ENCODE measurements at places on chromosomes 7 and 10.
A peak's percentile ranks its signal among the peaks of the same experiment; 100 is the strongest.

DNA sequence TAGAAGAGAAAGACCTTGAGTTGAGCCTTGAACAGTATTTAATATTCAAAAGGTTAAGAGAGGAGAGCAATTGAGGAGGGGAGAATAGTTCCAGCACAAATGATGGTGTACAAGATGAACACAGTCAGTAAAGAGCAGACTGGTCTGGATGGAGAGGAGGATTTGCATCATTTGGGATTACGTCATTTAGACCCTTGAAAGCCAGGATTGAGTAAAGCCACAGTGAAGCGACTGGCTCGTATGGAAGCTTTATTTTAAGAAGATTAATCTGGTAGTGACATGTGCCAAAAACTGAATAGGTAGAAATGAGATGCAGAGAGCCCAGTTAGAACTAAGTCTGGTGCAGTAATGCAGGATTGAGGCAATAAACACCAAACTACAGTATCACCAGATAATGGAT lies 52.6 kb downstream of the TRUB1 start:
- DNase-seq: no peak

DNA sequence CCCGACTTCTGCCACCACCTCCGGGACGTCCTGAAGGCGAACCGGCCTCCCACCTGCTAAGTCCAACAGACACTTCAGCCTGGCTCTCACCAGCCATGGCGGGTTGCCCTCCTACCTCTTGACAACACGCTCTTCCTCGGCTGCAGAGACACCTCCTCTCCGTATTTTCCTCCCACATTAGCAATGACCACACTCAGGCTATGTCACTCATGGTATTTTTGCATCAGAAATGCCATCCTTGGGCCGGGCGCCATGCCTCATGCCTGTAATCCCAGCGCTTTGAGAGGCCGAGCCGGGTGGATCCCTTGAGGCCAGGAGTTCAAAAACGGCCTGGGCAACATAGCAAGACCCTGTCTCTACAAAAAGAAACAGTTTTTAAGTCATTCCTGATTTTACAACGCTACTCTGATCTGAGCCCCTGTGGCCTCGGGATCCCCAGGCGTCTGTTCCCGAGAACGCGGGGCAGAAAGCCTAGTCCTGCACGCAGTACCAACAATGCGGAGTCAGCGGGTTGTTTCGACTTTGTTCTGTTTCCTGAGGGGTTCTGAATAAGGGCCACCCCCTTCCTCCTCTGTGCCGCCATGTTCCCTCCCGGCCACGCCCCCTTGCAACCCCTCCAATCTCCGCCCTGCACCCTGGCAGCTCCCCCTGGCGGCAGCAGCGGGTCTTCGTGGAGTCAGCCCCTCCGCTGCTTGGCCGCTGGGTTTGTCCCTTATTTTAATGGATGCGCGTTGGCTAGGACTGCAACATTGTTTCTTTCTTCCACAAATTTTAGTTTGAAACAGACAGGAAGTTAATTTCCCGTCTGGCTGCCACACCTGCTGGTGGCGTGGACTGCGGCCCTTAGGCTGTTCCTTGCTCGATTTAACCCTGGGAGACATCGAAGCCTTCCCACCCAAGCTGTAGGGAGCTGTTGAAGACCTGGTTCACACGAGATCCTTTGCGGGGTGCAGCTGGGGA lies 9.7 kb upstream of the ZFAND2A start:
- no peak for DNase-seq

- DNase-seq: no peak
Measured at GRCh38 chr10:95217476-95217875, 23.4 kb downstream of the ACSM6 start.

DNA sequence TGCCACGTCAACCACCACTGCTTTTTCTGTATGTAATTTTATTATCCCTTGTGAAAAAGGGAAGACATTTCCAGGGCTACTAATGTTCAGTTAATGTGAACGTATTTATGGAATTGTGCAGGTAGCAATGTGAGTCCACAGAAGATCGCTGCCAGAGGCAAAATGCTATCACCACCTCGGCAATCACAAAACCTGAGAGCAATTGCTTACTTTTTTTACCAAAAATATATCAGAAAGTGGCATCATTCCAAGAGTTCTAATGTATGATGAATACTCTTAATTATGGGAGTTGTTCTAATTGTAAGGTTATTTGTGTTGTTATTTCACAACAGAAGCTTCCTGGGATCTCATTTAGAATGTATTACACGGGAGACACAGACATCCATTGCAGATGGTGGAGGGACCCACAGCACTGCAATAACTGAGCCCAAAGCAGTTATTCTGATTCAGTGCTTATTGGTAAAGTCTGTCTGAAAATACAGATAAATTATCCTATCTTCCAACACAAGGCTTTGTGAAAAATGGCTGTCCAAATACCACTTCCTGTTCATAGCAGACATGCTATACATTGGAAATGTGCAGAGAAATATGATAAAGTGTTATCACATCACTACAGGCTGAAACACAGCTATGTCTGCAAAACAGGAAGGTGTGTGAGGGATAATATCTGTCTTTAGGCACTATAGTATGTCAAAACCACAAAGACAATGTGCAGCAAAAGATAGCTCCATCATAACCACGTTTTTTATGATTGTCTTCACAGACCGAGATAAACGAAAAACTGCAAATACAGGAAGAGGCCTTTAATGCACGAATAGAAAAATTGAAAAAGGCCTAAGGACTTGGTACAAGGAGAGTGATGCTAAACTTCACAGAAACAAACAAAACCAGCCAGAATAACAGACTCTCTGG lies 102.7 kb downstream of the CABCOCO1 start:
- no peak for DNase-seq

GRCh38 chr7:21426286-21427181 lies 1.3 kb upstream of the SP4 start:
- no peak for DNase-seq

- DNase-seq: no peak
Measured at GRCh38 chr10:113133497-113134115, 183.6 kb downstream of the TCF7L2 start.

GRCh38 chr10:110644598-110645462 lies 694 bp downstream of the RBM20 start:
- DNase-seq: no peak

GRCh38 chr10:4830551-4830950 lies 4.5 kb downstream of the AKR1E2 start:
- no peak for DNase-seq

- DNase-seq: no peak
Measured at GRCh38 chr7:99422625-99423024, 13.9 kb downstream of the BUD31 start.

- no peak for DNase-seq
Measured at GRCh38 chr10:50416881-50417280, 165.6 kb upstream of the ASAH2 start.

DNA sequence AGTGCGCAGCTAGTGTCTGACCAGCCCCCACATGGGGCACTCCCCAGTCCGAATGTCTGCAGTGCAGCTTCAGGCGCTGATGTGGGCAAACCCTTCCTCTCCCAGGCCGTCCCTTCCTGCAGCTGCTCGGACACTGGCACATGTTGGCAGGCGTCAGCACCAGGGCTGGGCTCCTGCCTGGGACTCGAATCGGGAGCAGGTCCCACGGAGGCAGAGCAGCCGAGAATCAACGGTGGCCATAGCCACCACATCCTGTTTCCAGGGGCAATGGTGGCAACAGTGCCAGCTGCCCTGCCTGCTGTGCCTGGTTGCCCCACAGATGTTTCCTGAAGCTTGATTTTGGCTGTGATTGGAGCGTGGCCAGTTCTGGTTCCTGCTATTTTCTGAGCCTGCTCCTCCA lies 65.8 kb downstream of the MGMT start:
- no peak for DNase-seq

GRCh38 chr7:89771003-89771636 lies 383.1 kb upstream of the STEAP1 start:
- DNase-seq: no peak

- no peak for DNase-seq
Measured at GRCh38 chr10:88028654-88029053, 165.2 kb downstream of the PTEN start.

DNA sequence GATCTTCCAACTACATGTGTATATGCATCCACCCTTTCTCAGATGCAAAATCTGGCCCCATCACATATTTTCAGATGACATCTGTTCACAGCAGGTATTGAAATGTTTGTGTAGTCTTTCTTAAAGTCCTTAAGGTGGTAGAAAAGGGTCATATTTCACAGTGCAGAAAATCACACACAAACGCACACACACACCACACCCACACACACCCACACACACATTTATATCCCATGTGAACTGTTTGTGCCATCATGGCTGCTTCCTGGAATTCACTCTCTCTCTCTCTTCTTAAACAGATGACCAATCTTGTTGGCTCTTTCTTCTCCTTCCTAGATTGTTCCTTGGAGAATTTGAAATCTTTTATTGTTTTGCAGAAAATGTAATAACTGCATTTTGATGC lies 663.0 kb upstream of the GRM3 start:
- DNase-seq: no peak

DNA sequence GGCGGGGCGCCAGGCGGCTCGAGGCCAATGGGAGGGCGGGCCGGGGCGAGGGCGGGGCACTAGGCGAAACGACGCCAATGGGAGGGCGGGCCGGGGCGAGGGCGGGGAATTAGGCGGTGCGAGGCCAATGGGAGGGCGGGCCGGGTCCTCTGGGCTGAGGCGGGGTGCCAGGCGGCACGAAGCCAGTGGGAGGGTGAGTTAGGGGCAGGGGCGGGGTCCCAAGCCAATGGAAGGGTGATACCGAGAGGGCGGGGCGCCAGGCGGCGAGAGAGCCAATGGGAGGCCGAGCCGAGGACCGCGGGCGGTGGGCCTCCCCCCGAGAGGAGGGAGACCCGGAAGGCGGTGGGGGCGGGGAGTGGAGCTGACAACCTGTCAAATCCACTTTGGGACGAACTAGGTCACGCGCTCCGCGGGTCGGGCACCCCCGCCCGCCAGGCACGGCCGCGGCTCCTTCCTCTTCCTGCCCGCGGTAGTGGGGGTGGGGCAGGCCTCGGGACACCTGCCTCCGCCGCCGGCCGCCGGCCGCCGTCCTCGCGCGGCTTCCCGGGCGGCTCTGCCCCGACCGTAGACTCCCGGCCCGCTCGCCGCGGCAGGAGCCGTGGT lies 28.0 kb upstream of the KMT2C start:
- DNase-seq: peak; percentile 99

DNA sequence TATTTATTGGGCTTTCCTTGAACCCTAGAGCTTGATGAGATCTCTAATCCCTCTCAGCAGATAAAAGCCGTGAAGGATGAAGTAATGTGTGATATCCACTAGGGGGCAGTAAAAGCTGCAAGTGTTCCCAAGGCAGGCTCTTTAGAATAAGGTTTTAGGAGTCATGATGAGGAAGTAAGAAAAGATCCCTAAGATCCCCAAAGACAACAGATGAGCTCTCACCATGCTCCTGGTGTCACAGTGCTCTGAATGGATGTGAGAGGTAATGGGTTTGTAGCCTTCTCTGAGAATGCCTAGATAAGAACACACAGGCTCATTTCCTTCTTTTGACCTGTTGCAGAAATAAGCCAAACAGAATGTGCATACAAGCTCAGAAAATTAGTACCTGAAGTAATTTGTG lies 70.4 kb upstream of the ITPRID1 start:
- no peak for DNase-seq

- DNase-seq: no peak
Measured at GRCh38 chr7:69586321-69586720, 12.0 kb upstream of the AUTS2 start.

- DNase-seq: no peak
Measured at GRCh38 chr10:71522442-71523144, 125.9 kb downstream of the CDH23 start.

DNA sequence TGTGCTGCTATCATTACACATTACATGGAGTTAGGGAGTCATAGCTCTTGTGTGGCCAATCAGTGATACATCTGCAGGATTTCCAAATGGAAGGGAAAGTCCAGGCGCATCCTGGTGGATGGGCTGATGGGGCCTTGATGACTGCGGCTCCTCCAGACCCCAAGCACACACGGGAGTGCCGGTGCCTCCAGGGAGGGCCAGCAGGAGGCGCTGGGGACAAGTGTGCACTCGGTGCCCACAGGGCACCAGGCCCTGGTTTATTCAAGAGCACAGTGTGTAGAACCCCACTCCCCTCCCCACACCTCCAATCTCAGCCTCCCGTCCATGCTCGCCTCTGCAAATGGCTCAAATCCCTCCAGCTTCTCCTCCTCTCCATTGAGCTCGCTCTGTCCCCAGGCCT lies 243.9 kb downstream of the USP6NL start:
- DNase-seq: no peak

- DNase-seq: no peak
Measured at GRCh38 chr10:5927306-5927705, 37.3 kb downstream of the FBH1 start.

DNA sequence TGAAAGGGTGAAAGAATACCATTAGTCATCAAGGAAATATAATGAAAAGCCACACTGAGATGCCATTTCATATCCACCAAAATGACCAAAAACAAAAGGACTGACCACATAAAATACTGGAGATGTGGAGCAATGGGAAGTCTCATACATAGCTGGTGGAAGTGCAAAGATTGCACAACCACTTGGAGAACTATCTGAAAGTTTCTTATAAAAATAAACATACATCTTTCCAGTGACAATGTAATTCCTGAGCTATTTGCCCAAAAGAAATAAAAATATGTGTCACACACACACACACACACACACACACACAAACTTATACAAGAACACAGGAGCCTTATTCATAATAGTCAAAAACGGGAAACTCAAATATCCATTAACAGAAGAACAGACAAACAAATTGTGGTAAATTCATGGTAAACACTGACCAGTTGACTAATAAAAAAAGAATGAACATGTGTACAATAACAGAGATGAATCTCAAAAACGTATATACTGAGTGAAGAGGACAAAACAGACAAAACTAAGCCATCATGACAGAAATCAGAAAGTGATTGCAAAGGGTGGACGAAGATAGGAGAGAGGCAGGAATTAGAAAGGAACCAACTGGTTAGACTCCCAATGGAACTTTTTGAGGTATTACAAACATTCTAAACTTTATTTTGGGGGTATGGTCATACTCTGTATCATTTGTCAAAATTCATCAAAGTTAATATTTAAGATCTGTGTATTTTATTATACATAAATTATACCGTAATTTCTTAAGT lies 21.5 kb downstream of the WASL start:
- DNase-seq: no peak

- no peak for DNase-seq
Measured at GRCh38 chr10:61943674-61944378, 42.3 kb downstream of the ARID5B start.
